ENCODE measurements at places on chromosomes 6 and 20.

- peak; percentile 34 for DNase-seq
Measured at GRCh38 chr6:125931733-125932450, 24.7 kb upstream of the HINT3 start.

GRCh38 chr20:43915211-43916072, 790 bp downstream of the TOX2 start:
- no peak for DNase-seq

DNA sequence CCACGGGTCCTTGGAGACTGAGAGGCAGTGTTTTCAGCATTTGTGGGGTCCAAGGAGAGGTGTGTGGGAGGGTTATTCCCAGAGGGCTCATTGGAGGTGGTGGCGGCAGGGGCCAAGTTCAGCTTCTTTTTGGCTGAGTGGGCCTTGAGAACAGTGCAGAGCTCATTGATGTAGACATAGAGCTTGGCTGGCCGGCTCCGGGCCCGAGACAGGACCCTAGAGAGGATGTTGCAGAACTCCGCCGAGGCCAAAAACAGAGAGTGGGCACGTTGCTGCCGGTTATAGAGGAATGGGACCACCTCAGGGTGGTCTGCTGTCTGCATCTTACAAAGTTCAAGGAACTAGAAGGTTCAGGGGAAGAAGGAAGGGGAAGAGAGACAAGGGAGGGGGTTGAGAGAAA, 3.7 kb upstream of the ZBTB22 start:
- DNase-seq: no peak

DNA sequence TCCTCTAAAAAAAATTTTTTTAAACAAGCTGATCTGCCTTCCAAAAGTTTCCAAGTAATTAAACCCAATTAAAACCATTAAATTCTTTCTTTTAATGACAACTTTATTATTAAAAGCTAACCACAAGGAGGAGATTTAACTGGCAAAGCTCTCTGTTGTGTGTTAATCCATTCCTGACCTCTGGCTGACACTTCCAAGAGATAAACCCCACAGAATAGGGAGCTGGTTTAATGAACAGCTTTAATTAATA, 230.8 kb downstream of the EYA2 start:
- no peak for DNase-seq

DNA sequence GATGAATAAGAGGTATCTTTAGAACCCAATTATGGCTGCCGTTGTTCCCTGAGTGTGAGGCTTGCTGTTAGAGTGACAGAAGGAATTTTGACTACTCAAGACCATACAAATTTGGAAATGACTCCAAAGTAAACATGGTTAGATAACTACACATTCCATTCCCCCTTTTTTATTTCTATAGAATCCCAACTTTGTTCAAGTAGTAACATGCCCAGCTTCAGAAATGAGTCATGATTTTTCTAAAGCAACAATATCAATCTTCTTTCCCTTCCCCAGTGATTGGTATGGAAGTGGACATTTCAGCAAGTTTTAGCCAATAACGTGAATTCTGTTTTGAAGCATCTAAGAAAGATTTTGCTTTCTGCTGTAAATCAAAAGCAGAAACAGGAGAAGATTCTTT, 37.8 kb downstream of the HCRTR2 start:
- no peak for DNase-seq

DNA sequence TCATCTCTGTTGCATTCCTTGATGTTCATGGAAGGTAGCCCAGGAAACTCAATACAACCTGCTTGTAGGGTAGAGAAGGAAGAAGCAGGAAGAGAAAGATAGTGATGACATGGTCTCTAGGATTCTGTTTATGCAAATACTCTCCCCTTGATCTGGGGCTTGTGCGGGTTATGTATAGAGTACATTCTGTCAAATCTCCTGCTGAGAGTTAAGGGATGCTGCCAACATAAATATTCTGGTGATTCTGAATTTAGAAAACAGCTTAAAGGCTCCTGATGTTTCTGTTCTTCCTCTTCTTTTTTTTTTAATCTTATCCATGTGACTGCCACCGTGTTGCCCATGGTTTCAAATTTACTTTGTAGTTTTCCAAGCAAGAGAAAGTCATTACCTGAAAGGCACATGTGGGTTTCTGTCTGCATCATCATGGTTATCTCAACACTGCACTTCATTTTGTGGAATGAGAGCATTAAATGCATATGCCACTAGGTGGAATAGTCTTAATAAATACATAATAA, 150.6 kb downstream of the RPS12 start:
- DNase-seq: peak; percentile 54

DNA sequence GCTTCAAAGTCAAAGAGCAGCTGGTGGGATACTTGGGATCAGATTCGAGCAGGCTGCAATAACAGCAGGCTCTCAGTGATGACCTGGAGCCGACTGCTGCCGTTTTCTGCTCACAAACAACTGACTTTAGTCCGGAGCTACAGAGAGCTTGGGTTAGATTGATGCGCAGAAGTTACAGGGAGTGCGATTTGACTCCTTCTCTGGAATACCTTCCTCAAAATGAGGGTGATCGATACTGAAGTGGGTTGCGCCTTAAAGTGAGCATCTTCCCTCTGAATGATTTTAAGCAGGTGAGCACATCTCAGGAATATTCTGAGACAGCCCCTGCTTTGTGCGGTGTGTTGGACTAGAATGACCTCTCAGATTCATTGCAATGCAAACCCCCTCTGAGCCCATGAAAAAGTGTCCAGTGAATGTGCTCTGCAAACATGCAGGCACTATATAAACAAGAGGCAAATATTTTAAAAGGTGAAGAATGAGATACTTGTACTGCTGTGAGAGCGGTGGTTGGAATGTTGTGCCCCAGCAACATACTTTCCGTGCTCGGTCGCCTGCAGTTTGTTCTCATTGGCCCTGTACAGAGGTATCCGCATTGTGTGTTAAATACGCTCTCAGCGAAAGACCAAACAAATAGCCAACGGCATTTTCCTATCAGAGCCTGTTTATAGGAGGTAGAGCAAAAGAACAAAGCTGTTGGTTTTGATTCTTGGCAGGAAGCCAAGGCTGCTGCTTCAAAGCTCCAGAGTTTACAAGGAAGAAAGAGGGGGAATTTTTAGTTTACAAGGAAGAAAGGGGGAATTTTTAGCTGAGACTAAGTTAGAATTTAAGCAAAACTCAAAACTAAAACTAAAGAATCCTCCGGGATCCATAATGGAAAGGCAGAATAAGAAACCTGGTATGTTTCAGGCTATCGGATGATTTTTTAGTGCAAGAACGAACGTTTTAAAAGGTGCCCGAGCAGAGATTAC, 67.7 kb downstream of the PHACTR2 start:
- no peak for DNase-seq

DNA sequence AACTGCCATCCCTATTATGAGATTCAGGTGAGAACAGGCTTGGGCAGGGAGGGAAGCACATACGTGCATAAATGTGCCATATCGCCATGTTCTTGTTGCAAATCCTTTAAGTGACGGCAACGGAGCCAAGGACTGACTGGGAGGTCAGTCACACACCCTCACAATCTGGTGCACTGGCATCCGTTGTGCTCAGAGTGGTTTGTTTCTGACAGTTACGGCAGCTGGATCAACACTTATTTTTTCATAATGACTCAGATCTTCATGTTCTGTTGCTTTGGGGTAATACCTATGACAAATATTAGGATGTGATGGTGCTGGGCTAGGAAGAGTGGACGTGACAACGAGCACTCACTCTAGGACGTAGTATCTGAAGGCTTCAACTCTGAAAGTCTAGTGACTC, 56.2 kb upstream of the PREP start:
- no peak for DNase-seq

GRCh38 chr6:37987559-37987958, 168.0 kb downstream of the ZFAND3 start:
- DNase-seq: no peak

DNA sequence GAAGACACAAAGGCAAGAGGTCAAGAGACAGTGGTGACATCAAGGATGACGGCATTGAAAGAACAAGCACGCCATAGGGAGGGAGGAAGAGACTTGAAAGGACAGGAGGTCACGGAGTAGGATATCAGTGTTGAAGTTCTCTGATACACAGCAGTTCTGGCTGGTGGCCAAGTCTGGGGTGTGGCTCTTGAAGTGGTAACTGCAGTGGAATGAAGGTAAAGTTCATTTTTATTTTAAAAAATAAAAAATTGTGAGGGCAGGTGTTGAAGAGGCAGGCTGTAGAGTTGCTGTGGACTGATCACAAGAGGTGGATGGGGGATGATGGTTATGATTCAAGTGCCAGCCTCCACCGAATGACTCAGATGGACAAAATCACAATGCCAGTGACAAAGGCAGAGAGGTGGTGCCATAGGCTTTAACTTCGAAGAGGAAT, 53.2 kb upstream of the BMP2 start:
- peak; percentile 36 for DNase-seq

GRCh38 chr6:56477241-56477640, 165.4 kb downstream of the DST start:
- DNase-seq: no peak

DNA sequence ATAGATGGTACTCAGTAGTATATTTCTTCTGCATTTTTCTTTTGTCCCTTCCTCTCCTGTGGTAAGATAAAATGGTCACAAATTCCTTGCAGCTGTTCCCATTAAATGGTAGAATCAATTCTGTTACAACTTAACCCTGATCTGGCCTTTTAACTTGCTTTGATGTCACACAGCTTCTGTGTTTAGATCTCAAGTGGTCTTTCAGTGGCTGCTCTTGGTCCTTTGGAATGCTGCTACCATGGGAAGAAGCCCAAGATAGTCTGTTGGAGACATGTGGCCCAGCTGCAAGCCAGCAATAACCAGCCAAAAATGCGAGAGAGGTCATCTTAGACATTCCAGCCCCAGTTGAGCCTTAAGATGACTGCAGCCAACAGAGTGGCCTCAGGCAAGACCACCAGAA, 429.7 kb downstream of the KIF16B start:
- no peak for DNase-seq

- DNase-seq: no peak
Measured at GRCh38 chr20:18056174-18057100, 1.3 kb downstream of the OVOL2 start.

- no peak for DNase-seq
Measured at GRCh38 chr20:59421920-59422637, 121.7 kb downstream of the EDN3 start.
